ENCODE measurements at places on chromosomes 7 and 10.

GRCh38 chr7:138705167-138705566 is 4.0 kb upstream of the SVOPL start:
- no peak for DNase-seq

DNA sequence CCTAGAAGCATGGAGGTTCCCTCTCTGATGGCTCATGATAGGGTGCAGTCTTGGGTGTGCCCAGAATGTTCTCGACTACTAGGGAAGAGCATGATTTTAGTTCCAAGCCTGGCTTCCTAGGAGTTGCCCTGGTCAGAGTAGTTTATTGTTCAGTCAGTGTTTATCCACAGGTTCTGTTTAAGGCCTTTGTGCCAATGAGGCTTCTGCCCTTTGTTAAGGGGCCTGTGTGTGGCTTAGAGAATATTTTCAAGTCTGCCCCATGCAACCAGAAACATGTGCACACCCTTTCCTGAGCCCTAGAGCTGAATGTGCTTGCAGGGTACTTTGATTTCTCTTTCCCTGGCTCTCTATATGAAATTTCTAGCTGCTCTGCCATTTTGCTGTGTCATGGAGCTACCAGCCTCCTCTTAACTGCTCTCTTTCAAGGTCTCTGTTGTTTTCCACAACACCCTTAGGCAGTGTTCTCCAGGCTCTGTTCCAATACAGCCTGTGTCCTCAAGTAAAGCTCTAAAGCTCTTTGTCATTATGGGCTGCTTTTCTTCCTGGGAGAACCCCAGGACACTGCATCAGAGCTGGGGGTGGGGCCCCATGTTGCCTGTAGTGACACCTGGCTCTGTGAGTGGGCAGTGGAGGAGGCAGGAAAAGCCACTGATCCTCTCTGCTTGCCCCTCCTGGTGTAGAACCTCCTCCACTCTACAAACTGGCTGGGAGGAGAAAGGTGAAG is 34.1 kb upstream of the TSPAN33 start:
- DNase-seq, result no peak

GRCh38 chr7:158067931-158068482 is 519.6 kb downstream of the PTPRN2 start:
- DNase-seq, result no peak

DNA sequence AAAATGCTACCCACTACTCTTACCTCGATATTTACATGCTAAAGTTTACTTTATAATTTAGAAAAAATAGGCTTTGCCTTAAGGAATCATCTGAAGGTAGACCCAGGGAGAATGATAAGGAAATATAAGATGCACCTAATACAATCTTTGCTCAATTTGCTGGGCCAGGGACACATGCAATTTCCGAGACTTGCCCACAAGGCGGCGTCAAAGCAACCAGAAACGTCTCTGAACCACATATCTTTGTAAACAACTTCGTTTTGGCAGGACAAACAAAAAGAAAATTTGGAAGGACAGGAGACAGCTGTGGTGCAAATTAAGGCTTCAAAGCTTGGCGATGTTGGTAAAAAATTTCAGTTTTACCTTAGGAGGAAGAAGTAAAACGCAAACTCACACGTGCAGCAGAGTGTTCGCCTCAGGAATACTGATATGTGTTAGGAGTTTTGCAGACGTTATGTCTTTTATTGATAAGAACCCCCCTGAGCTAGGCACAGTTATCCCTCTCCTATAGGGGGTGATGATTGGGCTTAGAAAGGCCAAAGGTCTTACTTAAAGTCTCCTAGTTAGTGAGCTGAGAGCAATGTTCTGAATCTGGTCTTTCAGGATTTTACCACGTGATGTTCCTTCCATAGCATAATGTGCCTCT is 134.3 kb downstream of the PRKCQ start:
- peak; percentile 27 for DNase-seq

DNA sequence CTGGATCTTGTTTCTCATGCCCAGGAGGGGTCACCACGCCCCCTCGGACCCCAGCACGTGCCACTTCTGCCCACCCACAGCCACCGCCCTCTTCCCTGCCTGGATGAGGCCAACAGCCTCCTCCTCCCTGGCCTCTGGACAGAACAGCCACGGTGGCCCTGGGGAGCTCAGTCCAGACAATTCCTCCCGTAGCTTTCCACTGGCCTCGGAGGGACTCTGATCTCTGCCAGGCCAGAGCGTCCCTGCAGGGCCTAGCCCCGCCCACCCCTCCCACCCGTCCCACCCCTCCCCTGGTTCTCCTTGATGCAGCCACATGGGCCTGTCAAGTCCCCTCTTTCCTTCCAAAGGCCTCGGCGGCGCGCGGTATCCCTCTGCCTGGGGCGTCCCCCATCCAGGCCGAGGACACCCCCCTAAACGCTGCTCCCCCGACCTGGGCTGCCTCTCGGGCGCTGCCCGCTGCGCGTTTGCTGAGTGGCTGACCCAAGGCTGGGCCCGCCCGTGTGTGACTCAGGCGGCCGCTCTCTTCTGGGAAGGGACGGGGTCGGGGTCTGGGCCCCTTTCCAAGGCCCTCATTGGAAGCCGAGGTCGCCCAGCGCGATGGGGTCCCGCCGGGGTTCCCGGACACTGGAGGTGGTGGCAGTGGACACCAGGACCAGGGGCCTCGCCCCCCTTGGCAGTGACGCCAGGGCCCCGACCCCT is 557 bp downstream of the TMEM120A start:
- no peak for DNase-seq

DNA sequence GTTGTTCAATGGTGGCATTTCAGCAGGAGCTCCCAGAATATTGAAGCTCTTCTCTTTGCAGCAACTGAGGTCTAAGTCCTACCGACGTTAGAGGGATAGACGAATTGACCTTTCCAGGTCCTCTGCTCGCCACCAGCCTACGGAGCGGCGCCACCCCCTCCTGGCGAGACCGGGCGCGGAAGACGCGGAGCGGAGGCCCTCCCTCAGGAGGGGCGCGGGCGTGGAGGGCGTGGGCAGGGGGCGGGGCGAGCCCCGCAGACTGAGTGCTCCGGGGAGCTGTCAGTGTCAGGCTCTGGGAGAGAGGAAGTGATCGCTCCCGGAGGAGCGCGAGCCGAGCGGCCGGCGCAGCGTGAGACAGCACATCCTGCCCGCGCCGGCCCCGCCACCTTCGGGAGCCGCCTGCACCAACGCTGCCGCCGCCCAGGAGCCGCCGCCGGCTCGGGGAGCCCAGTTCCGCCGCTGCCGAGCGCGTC is at the start of gene DYNC1I1:
Gene DYNC1I1 (plus strand): TSS at position 257 of the 473 bp plus-strand sequence. CDS start 32,176 bp downstream, outside the sequence.
- no peak for DNase-seq

GRCh38 chr7:137928626-137929025 is 73.3 kb downstream of the CREB3L2 start:
- no peak for DNase-seq

- no peak for DNase-seq
These were observed 36.7 kb downstream of the PRF1 start for GRCh38 chr10:70565556-70566514.

DNA sequence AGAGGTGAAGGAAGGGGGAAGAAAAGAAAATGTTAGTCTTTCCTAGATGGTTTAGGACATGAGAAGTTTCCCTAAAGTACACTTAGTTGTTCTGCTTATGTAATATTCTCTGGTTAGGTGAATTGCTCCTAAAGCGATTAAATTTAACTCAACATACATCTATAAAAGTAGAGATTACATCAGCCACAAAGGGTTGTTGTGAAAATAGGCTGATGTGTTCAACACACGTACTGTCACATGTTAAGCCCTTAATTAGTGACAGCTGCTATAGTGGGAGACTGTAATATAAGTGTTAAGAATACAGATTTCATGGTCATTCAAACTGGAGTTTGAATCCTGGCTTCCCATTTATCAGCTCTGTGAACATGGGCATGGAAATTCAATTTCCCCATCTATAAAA is 12.8 kb downstream of the HECTD2 start:
- no peak for DNase-seq

DNA sequence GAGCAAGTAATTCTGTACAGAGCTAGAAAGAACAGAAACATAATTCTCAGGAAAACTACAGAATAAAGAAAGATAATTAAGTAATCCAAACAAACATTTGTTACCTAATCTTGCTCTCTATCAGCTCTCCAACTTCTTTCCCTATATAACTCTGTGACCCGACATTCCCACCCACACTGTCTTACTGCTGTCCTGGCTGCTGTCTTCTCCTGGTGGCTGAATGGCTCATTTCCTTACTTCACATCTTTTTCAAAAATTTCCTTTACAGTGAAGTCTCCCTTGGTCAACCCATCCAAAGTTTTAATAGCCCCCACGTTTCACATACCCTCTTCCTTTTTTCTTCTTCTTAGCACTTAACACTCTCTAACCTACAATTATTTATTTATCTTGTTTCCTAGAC is 64.0 kb downstream of the HYCC1 start:
- DNase-seq, result no peak

DNA sequence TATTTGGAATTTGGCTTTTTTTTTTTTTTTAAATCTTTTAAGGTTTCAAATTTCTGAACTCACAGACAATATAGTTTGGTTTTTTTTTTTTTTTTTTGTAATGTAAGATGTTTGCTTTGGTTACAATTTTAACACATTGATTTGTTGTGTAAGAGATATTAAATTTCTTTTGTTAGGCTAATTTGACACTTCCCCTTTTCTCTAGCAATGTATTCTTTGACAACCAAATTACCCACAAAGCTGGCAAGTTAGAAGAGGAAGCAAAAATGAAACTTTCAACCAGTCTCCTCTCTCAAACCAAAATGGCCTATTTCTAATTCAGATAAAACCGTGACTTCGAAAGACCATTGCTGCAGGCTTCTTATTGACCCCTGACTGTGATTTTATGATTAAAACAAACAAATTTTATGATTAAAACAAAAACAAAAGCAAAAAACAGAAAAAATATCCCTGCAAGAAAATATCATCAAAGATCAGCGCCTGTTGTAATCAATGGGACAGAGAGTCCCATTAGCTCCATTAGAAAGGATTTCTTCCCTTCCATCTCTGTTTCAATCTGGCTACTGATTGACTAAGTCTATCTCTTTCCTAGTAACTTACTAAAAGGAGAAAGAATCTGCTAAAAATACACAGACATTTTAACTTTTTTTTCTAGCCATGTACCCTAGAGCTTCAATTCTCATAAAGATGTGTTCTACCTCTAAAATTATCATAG is 489.2 kb downstream of the MDFIC start:
- DNase-seq, result no peak

GRCh38 chr7:55160539-55160938 is 141.7 kb downstream of the EGFR start:
- DNase-seq, result no peak

- no peak for DNase-seq
These were observed 114.6 kb downstream of the HGF start for GRCh38 chr7:81655271-81655670.

DNA sequence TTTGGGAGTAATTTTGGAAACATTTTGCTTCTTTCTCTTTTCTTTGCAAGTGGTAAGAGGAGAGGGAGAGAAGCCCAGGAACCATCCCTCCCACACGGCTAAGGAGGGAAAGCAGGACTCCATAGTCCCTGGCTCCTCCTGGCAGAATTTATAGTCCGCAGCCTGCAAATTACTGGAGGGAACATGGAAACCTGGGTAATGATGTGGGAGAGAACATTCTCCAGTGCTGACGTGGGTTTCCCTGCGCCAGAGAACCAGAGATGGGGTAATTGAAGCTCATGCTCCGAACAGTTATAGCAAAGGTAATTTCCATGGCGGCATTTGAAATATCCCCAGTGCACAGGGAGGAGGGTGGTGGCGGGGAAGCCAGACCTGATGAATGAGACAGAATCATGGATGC is 320.4 kb downstream of the RPS24 start:
- no peak for DNase-seq

DNA sequence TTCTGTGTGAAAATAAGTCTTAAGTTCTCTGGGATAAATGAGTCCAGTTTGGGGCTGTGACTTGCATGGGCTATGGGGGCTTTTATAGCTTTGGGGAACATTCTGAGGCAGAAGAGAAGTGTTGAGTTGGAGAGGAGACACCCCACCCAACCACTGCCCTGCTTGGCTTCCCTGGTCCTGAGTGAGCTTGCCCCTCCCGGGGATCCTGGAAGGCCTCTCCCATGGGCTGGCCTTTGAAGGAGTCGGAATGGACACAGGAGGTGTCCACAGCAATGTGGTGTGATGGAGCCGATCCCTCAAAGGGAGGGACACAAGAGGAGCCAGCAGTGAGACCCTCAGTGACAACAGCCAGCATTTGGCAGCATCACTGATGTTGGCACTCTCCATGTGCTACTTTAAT is 89.8 kb downstream of the GLRX3 start:
- DNase-seq, result no peak

GRCh38 chr7:129258649-129259389 is 34.0 kb downstream of the AHCYL2 start:
- no peak for DNase-seq

DNA sequence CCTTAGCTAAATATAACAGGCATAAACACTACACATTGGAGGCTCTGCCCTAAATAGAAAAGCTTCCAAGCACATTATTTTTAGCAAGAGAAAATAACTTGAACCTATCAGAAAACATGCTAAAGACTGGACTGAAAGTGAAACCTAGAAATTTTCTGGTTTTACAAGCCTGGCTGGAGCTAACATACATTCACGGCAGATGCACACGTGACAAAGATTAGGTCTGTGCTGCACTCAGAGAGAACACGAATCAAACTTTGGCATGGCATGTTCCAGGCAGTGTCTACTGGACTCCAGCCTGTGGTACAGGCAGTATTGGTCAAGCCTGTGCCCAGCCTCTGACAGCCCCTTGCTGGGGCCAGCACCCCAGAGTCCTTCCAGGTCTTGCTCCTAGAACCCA is 94.1 kb upstream of the PCBD1 start:
- no peak for DNase-seq

DNA sequence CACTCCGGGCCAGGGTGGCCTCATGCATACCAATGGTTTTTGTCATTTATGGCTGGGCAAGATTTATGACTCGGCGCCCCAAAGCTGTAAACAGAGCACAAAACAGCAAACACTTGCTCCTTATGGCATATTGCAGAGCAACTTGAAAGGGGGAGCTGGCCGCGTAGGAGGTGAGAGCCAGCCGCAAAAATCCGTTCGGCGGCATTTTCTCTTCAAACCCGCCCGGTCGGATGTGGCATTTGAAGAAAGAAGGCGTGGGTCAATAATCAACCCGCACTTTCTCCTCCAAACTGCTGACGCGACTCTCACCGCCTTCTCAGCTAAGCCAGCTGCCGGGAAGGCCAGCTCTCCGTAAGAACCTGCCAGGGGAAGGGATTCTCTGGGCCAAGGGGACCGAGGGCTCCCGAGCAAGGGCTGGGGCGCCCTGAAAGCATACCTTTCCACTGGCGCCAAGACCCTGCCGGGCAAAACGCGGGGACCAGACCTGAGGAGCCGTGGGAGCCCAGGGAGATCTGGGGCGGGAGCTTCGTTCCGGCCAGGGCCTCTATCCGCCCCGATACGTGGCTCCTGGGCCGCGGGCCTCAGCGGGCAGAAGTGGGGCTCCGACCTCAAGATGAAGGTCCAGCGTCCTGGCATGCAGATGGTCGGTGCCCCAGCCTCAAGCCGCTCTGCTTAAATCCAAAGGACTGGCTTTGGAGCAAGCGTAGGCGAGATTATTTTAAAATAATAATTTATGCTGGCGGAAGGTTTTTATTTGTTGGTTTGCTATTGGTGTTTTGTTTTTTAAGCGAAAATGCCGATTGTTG is 12.9 kb upstream of the HOXA2 start:
- no peak for DNase-seq

GRCh38 chr7:137875746-137876145 is 29.0 kb upstream of the DGKI start:
- DNase-seq, result no peak

GRCh38 chr7:96320442-96320841 is 1.5 kb downstream of the SLC25A13 start:
- no peak for DNase-seq

Measured in stimulated activated CD4-positive, alpha-beta T cell treated with anti-CD3 and anti-CD28 coated beads, Interleukin-15, amount 100 ng/mL, for 1 hour (primary cell).